WERI-Rb-1 (cell line): ENCODE measurements at places on chromosomes 5 and 9.

GRCh38 chr5:1975898-1976765, 93.4 kb upstream of the IRX4 start:
- DNase-seq: no peak

DNA sequence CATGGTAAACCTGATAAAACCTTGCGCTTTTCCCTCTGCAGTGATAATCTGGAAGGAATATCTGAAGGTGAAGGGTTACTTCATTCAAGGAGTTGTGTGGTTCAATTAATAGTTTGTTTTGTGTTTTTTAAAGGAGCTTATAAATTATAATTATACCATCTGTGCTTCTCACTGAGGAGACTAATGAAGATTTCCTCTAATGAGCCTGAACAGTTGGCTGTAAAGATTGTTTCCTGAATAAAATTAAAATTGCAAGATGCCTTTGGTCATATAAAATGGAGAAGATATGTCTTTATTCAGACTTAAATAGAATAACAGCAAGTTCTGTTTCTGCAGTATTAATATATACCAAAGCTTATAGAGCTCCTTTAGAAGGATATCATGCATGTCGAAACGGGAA, 59.9 kb downstream of the GAPVD1 start:
- no peak for DNase-seq

- DNase-seq: no peak
These were observed 306.5 kb upstream of the WWC1 start for GRCh38 chr5:167984951-167985350.

- no peak for DNase-seq
These were observed 175.0 kb downstream of the GNAQ start for GRCh38 chr9:77856615-77857014.

DNA sequence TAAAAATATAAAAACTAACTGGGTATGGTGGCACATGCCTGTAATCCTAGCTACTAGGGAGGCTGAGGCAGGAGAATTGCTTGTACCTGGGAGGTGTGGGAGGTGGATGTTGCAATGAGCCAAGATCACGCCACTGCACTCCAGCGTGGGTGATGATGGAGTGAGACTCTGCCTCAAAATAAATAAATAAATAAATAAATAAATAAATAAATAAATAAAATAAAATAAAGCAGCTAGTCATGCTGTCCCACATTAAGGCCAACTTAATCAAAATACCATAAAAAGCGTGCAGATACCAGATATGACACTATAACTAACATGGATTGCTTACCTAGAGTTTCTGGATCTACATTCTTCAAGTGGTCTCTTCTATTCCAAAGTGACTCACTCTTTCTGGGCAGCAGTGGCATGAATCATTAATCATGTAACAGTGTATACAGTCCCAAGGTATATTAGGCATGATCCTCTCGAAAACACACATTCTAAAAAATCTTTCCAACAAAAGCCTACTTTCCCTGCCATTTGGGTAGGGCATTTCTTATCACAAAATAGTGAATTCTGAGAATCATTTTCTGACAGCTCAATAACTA, 187.1 kb downstream of the ELAVL2 start:
- DNase-seq: no peak

DNA sequence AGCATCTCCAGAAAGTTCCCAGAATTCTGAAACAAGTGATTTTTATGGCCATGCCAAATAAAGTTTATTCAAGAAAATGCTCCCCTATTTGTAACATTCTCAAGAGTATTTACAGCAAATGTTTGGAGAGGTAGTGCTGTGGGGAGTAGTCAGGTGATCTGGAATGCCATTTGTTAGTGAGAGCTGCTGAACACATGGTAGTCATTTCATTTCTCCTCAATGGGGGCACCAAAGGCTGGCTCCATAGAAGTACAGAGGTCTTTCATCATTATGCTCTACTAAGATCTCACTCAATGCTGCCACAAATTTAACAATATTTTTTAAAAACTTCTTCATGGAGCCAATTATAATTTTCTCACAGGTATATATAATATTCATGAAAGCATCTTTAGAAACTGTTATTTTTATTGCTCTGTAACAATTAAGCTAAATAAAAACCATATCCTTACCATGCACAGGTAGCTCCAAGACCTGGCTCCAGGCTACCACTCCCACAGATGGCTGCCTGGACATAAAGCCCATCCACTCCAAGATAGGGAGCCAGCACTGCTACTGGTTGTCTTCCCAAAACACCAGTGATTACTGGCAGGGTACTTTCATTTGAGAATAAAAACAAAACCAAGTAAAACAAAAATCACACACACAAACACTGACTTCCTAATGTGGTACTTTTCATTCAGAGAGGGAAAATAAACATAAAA, 200.8 kb downstream of the PLK2 start:
- DNase-seq: no peak
